ENCODE measurements at places on chromosomes 16 and 17. TPM values are rescaled to one million over a fixed set of nuclear protein-coding genes. Genes with fewer than 3 reads are reported as not detected.

- no peak for DNase-seq
- H3K27me3 ChIP-seq = peaks cover 8% of the 10 kb centered on the region
- peaks cover 14% of the 10 kb centered on the region for H3K4me1 ChIP-seq
- no peaks in the 10 kb centered on the region for H3K36me3 ChIP-seq
- no peak overlapping the region for H3K4me3 ChIP-seq
Observed at GRCh38 chr17:77280304-77281121, 139.7 kb downstream of the SEC14L1 start.

DNA sequence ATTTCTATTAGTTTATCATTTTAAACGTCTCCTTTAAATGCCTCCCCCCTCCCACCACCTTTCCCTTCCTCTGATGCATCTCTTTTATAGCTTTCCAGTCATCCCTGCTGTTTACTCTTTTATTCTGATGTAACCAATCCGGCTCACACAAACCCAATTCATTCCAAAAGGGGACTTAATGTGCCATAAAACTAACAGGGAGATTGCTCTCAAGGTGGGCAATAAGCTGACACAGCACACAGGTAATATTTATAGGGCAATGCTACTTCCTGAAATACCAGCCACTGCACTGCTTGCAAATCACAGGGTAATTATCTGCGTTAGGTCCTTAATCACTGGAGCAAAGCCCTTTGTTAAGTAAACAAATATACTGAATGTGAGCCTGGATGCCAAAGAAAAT, 23.3 kb upstream of the CA10 start:
- no peaks in the 10 kb centered on the region for H3K27me3 ChIP-seq
- DNase-seq = no peak

The CHRNE gene
- polyA plus RNA-seq = 0.23 TPM

The KRTAP17-1 gene
- polyA plus RNA-seq = not detected

GRCh38 chr17:77151186-77151585, 10.4 kb downstream of the SEC14L1 start:
- no peaks in the 10 kb centered on the region for H3K27me3 ChIP-seq
- DNase-seq = no peak
- no peaks in the 10 kb centered on the region for H3K4me1 ChIP-seq
- no peak overlapping the region for H3K27ac ChIP-seq

GRCh38 chr17:27218719-27219488, 75.0 kb upstream of the WSB1 start:
- no peak for DNase-seq
- H3K36me3 ChIP-seq = no peaks in the 10 kb centered on the region
- no peaks in the 10 kb centered on the region for H3K27me3 ChIP-seq

DNA sequence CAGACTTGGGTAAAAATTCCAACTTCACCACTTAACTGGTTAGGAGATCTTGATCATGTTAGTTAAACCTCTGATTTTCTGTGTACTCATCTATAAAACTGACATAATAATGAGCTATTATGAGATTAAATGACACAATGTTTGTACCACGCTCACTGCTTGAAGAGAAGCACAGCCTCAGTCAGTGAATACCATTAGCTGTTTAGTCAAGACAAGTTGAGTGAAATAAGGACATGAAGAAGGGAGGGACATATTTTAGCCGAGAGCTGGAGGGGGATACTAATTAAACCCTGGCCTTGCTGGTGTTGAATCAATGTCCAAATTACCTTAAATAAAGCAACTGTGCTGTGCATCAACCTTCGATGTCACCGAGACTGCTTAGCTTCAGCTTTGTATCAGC, 105.1 kb upstream of the TOX3 start:
- H3K4me1 ChIP-seq = no peaks in the 10 kb centered on the region
- no peaks in the 10 kb centered on the region for H3K27me3 ChIP-seq
- H3K27ac ChIP-seq = no peak overlapping the region
- H3K4me3 ChIP-seq = no peak overlapping the region
- H3K36me3 ChIP-seq = no peaks in the 10 kb centered on the region

The PPP1R27 gene
- not detected for polyA plus RNA-seq

The UBE2G1 gene
- polyA plus RNA-seq = 66.6 TPM

The GHDC gene
- 23.1 TPM for polyA plus RNA-seq

- DNase-seq = no peak
- H3K27me3 ChIP-seq = no peaks in the 10 kb centered on the region
- no peak overlapping the region for H3K4me3 ChIP-seq
- H3K4me1 ChIP-seq = no peaks in the 10 kb centered on the region
- H3K27ac ChIP-seq = no peak overlapping the region
Observed at GRCh38 chr17:2420176-2420575, 19.3 kb upstream of the MNT start.

The PIK3R6 gene
- 0.61 TPM for polyA plus RNA-seq

DNA sequence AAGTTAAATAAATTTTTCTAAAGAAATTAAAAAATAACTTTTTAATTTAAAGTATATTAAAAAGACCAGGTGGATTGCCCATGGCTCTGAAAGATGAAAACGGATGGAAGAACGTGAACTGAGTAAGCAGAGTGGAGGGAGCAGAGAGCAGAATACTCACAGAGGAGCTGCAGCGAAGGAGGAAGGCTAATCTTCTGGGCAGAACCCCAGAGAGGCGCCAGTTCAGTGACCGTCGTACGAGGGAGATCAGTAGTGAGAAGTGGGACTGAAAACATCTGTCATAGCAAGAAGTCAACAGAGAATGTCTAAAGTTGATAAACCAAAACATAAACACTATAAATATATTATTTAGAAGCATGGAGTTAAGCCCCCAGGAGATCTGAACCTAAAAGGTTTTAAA, 34.9 kb downstream of the UBE2G1 start:
- H3K4me1 ChIP-seq = peaks cover 40% of the 10 kb centered on the region
- H3K27ac ChIP-seq = no peak overlapping the region
- no peak overlapping the region for H3K4me3 ChIP-seq
- no peaks in the 10 kb centered on the region for H3K27me3 ChIP-seq
- DNase-seq = no peak
- H3K36me3 ChIP-seq = no peaks in the 10 kb centered on the region

The CCL2 gene
- not detected for polyA plus RNA-seq

GRCh38 chr17:34902831-34903547, 58.3 kb downstream of the CCT6B start:
- no peaks in the 10 kb centered on the region for H3K4me1 ChIP-seq
- no peaks in the 10 kb centered on the region for H3K36me3 ChIP-seq
- no peak overlapping the region for H3K27ac ChIP-seq

DNA sequence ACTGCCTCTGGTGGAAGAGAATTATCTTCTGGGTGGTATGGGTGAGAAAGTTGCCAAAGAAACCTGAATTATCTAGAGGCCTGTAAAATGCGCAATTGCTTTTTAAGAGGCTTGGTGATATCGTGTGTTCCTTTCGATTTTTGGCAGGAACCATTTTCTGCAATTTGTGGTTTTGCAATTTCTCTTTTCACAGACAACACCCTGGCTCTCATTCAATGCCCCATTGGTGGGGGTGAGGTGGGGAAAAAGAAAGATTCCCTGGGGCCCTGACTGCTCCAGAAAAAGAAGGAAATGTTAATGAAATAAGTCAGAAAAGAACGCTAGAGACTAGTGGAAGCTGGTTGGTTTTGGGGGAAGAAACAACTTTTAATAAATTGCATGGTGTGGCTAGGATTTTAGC, 77.4 kb downstream of the ANKFN1 start:
- H3K4me3 ChIP-seq = no peak overlapping the region
- H3K27ac ChIP-seq = no peak overlapping the region
- no peak for DNase-seq
- no peaks in the 10 kb centered on the region for H3K4me1 ChIP-seq
- H3K27me3 ChIP-seq = no peaks in the 10 kb centered on the region

DNA sequence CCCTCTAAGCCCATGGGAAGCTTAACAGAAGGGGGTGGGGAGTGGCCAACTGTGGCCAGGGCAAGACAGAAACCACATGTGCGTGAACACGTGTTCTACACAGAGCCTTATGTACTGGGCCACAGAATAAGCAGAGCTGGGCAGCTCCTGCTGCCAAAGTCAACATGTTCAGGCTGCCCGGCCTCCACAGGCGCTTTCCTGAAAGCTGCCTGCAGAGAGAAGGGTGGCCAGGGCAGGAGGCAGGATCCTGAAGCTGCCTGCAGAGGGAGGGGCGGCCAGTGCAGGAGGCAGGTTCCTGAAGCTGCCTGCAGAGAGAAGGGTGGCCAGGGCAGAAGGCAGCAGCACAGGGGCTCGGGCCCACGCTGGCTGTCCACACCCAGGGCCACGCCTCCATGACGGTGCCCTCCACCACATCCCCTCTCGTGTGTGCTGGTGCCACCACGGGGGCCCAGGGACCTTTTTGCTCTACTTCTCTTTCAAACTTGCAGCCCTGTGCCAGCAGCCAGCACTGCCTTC, 79.5 kb downstream of the ANKRD11 start:
- peaks cover 90% of the 10 kb centered on the region for H3K4me1 ChIP-seq
- no peak for DNase-seq
- H3K27me3 ChIP-seq = no peaks in the 10 kb centered on the region
- H3K36me3 ChIP-seq = no peaks in the 10 kb centered on the region
- H3K27ac ChIP-seq = peak overlapping the region; percentile 45

The TBC1D3E gene
- not detected for polyA plus RNA-seq

GRCh38 chr16:88469615-88470395, 16.7 kb downstream of the ZFPM1 start:
- no peaks in the 10 kb centered on the region for H3K36me3 ChIP-seq
- DNase-seq = peak; percentile 28
- H3K4me3 ChIP-seq = no peak overlapping the region

GRCh38 chr17:42038221-42038973, 12.0 kb downstream of the C17orf113 start:
- H3K36me3 ChIP-seq = no peaks in the 10 kb centered on the region
- H3K4me1 ChIP-seq = peaks cover 5% of the 10 kb centered on the region
- DNase-seq = no peak

The KRT33A gene
- polyA plus RNA-seq = not detected

DNA sequence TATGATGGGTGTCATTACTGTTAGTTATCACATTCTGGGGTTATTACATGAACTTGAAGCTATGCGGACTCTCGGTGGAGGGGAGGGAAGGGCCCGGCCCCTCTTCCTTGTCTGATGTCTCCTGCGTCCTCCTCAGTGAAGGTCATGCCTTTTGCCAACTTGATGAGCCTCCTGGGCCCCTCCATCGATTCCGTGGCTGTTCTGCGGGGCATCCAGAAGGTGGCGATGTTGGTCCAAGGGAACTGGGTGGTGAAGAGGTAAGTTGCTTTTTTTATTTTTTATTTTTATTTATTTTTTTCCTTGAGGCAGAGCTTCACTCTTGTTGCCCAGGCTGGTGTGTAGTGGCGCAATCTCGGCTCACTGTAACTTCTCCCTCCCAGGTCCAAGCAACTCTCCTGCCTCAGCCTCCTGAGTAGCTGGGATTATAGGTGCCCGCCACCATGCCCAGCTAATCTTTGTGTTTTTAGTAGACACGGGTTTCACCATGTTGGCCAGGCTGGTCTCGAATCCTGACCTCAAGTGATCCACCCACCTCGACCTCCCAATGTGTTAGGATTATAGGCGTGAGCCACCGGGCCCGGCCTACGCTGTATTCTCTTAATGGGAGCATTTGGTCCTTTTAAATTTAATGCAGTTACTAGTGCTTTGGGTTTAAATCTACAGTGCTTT, 21.6 kb downstream of the POLR3E start:
- no peaks in the 10 kb centered on the region for H3K27me3 ChIP-seq
- H3K27ac ChIP-seq = no peak overlapping the region
- peak; percentile 52 for DNase-seq
- H3K4me3 ChIP-seq = no peak overlapping the region
- H3K4me1 ChIP-seq = peaks cover 4% of the 10 kb centered on the region

The KRTAP9-2 gene
- not detected for polyA plus RNA-seq

The TUBG2 gene
- polyA plus RNA-seq = 3.4 TPM

DNA sequence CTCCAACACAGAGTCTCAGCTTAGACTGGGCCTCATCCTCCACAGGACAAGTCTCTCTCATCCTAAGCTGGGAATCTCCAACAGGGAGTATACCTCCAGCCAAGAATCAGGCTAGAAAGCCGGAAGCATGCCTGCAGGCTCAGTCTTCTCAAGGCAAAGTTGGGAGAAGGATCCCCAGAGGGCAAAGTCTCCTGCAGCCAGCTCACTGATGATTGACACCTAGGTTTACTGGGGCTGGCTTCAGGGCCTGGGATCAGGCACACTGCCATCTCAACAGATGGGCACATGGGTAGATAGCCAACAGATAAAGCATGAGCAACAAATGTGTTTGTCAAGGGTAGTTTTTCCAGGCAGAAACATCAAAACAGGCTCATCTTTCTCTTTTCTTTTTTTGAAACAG, 56.1 kb upstream of the TOX3 start:
- no peak for DNase-seq
- no peaks in the 10 kb centered on the region for H3K27me3 ChIP-seq
- H3K4me1 ChIP-seq = no peaks in the 10 kb centered on the region
- no peak overlapping the region for H3K4me3 ChIP-seq

GRCh38 chr16:68287276-68288251, 23.2 kb downstream of the SLC7A6OS start:
- peaks cover 99% of the 10 kb centered on the region for H3K4me1 ChIP-seq
- peak; percentile 62 for DNase-seq
- H3K4me3 ChIP-seq = peak overlapping the region; percentile 57
- no peak overlapping the region for H3K27ac ChIP-seq
- H3K27me3 ChIP-seq = no peaks in the 10 kb centered on the region

GRCh38 chr16:68079626-68080344, 5.4 kb upstream of the NFATC3 start:
- no peaks in the 10 kb centered on the region for H3K27me3 ChIP-seq
- no peaks in the 10 kb centered on the region for H3K36me3 ChIP-seq
- H3K4me1 ChIP-seq = peaks cover 89% of the 10 kb centered on the region
- peak overlapping the region; percentile 77 for H3K27ac ChIP-seq

All from CD8-positive, alpha-beta memory T cell (primary cell).